ENCODE measurements at places on chromosomes 2 and 18.

DNA sequence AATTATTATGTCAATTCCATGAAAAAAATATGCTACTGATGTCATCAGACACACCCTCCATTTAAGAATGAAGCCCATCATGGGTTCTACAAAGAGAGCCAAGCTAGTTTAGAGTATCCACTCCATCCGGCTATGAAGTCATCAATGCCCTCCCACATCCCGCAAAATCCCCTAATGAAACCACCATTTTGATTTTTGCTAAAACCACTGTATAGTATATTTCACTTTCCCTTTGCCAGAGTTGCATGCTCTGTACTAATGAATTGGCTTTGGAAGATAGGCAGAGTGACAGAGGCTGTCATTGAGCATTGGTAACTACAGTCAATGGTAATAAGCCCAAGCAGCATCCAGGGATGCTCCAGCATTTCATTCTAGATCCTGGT is 118.6 kb downstream of the ANKRD44 start:
- no peak for DNase-seq

DNA sequence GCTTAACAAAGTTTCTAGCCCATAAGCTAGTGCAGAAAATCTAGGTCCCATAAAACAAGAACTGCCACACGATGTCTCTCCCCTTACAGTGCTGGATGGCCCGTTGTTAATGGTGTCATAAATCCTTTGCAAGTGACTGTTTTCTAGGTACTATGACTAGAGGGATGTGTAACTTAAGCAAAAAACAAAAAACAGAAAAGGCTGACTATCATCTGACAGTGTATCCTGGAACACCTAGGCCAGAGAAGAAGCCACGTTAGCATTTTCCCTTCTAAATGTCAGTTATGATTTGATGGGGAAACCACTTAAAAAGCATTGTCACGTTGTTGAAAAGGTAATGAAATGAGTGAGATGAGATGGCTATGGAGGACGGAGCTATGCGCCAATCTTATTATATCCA is 2.4 kb downstream of the CASP8 start:
- no peak for DNase-seq

- DNase-seq: no peak
These were observed 79.0 kb upstream of the CABLES1 start for GRCh38 chr18:23056315-23056714.

- DNase-seq: no peak
These were observed 44.8 kb downstream of the RMP24 start for GRCh38 chr18:36017232-36017631.

DNA sequence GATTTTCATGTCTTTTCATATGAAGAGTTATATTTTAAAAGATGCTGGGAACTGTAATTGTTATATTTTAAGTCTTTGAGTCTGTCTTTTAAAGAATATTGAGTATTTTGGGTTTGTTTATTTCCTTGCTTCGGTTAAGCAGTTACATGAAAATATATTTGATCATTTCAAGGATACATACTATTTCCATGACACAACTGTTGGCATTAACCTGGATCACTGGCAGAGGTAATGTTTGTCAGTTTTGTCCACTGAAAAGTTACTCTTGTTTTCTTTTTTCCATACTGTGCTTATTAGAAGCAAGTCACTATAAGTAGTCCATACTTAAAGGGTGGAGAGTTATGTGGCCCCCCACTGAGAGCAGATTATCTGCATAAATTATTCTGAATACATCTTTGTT is 1142.0 kb upstream of the TMEFF2 start:
- no peak for DNase-seq

GRCh38 chr2:137380610-137381009 is 583.7 kb upstream of the HNMT start:
- no peak for DNase-seq

GRCh38 chr18:45657357-45658335 is 42.4 kb downstream of the SLC14A2 start:
- DNase-seq: peak; percentile 77

DNA sequence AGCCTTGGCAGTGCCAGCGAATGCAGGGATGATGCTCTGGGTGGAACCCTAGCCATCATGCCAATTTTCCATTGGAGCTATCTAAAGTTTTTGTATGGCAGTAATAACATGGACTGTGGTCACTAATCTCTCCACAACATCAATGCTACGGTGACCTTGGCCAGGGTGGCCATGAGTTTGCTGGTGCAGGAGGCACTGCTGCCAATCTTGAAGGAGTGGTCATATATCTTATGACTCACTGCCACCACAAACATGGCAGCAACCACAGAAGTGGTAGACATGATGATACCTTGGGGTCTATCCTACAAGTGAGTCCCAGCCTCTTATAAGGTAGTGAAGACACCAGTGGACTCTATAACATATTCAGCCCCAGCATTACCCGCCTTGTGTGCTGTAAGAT is 104.6 kb downstream of the EVA1A start:
- no peak for DNase-seq

DNA sequence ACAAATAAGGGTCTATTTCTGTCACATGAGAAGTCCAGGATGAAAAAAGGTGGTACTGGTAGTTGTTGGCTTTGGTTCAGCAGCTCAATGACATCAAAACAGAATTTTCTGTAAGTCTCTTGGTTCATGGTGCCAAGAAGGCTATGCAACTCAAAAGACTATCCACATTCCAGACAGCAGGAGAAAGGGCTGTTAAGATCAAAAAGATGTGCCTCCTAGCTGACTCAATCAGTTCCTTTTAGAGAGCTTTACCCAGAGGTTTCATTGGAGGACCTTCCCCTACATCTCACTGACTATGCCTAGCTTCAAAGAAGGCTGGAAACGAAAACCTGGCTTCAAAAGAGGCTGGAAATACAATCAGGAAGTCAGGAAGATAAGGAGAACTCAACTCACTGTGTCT is 98.0 kb downstream of the DYM start:
- no peak for DNase-seq

DNA sequence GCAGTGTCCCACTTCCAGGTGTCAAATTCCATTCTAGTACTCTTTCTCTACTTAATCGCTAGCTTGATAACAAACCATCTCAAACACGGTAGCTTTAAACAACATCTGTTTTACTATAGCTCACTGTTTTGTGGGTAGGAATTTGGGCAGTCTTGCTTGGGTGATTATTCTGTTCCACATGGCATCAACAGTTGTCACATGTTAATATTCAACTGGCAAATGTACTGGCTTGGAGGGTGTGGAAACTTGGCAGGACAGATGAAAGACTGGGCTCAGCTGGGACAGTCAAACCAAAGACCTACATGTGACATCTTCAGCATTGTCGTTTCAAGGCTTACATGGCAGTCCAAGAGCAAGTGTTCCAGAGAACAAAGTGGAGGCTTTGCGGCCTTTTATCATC is 241.8 kb downstream of the PTH2R start:
- DNase-seq: no peak

GRCh38 chr18:36468161-36468560 is 170.6 kb downstream of the FHOD3 start:
- DNase-seq: no peak

DNA sequence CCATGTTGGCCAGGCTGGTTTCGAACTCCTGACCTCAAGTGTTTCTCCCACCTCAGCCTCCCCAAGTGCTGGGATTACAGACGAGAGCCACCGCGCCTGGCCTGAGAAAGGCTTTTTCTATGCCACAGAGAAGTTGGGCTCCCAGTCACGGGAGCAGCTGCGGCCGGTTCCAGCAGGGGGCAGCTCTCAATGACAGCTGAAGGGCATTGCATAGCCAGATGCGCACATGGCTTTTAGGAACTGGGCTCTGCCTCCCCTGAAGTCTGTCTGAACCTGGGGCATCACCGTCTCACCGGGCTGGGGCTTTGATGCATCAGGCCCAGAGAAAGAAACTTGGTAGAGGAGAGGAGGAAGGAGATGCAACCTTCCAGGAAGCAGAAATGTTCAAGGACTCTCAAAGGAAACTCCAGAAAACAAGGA is 84.2 kb upstream of the LAPTM4A start:
- DNase-seq: peak; percentile 64

GRCh38 chr2:119293254-119293653 is 69.6 kb downstream of the STEAP3 start:
- peak; percentile 46 for DNase-seq

DNA sequence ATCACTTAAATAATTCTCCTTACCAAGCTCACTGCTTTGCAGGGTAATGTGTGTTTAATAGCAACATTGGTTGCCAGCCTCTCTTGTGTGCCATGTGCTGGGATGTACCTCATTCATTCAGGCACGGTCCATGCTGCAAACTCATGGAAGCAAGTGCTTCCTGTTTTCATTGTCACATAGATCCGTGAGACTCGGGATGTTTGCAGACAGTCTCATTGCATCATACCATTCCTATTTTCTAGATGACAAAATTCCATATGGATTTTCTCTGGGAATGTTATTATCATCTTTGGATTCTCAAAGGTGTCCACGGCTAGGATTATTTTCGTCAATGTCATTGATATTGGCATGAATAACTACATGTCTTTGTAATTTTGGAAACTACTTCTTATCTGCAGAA is 60.0 kb upstream of the HDAC4 start:
- DNase-seq: no peak

DNA sequence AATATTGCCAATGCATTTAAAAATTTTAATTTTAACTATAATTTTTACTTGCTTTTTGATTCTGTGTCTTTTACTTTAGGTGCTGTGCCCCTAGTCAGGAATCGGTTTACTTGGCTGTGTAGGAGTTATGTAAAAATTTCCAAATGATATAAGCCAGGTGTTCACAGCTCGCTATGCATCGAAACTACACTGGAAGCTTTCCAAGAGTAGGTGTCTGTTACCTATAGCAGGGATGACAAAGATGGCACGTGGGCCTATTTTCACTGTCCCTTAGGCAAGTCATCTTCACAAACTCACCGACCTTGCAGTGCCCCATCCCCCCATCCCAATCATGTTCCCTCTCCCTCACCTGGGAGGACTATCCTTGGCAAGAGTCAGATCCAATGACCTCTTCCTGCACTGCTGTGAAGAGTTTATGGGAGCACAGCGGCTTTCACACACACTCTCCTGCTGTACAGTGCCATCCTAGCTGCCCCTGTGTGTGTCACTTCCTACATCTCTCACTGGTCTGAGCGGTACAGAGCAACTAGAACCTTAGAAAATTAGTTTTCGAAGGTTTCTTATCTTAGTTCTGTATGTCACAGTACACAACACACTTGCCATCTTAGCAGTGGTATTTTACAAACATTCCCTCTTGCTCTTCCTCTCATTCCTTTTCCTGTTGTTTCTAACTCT is 49.2 kb upstream of the NAB1 start:
- no peak for DNase-seq

DNA sequence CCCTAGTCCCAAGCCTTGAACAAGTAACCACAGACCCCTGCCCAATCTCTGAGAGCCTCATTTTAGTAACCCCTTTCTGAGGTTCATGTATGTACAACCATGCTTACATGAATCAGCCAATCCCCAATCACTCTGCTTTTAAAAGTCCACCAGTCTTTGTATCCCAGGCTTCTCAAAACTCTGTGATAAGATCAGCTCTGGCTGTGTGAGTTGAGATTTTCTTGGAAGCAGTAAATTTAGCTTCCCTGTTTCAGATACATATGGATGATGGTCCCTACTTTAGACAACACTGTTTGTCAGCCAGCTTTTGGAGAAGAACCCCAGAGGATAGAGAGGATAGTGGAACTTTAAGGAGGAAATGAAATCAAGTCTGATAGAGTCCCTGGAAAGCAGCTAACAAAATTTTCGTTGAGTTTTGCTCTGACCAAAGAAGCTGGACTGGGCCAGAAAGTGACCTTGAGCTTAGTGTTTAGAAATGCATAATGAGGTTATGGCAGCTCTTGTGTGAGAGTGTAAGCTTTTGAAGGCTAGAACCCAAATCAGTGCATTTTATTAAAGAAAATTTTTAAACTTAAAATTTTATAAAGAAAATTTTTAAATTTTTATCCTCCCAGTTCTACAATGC is 3.7 kb downstream of the ADNP2 start:
- no peak for DNase-seq

- DNase-seq: no peak
These were observed 17.3 kb downstream of the HK2 start for GRCh38 chr2:74851191-74851566.

- DNase-seq: no peak
These were observed 236.8 kb downstream of the NCKAP5 start for GRCh38 chr2:133331436-133331835.

DNA sequence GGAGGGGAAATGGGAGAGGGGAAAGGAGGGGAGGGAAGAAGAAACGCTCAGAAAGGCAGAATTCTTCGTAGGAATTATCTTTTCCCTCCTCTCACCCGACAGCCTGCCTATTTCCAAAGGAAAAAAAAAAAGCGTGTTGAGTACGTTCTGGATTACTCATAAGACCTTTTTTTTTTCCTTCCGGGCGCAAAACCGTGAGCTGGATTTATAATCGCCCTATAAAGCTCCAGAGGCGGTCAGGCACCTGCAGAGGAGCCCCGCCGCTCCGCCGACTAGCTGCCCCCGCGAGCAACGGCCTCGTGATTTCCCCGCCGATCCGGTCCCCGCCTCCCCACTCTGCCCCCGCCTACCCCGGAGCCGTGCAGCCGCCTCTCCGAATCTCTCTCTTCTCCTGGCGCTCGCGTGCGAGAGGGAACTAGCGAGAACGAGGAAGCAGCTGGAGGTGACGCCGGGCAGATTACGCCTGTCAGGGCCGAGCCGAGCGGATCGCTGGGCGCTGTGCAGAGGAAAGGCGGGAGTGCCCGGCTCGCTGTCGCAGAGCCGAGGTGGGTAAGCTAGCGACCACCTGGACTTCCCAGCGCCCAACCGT is at the start of gene GAD1:
Gene GAD1 (plus strand): TSS at position 384 of the 589 bp plus-strand sequence. CDS start 1,705 bp downstream, outside the sequence.
- DNase-seq: peak; percentile 45

DNA sequence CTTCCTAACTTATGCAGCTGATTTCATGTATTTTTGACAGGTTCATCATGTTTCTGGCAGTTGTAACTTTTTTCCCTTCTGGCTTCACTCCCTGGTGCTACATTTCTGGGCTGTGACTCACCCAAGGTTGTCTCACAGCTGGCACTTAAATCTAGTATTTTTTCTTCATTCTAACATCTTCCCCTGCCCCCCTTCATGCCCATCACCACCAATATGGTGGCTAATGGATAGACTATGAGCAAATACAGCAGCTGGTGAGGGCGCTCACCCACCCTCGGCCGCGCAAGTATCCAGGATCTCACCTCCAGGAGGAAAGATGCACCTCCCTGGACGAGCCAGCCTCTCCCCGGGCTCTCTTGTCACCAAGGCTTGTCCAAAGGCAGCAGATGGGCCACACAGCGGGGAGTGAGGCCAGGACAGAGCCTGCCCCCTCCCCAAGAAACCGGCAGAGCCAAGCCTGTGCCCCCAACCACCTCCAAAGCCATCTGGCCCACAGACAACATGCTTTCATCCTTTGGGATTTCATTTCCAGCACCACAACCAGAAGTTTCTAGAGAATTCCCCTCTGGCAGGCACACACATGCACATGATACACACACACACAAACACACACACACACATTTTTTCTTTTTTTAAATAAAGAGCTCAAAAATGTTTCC is 39.1 kb downstream of the ATOH8 start:
- peak; percentile 80 for DNase-seq
